ENCODE measurements at places on chromosomes 6 and 20. TPM values are rescaled to one million over a fixed set of nuclear protein-coding genes. Genes with fewer than 3 reads are reported as not detected.

DNA sequence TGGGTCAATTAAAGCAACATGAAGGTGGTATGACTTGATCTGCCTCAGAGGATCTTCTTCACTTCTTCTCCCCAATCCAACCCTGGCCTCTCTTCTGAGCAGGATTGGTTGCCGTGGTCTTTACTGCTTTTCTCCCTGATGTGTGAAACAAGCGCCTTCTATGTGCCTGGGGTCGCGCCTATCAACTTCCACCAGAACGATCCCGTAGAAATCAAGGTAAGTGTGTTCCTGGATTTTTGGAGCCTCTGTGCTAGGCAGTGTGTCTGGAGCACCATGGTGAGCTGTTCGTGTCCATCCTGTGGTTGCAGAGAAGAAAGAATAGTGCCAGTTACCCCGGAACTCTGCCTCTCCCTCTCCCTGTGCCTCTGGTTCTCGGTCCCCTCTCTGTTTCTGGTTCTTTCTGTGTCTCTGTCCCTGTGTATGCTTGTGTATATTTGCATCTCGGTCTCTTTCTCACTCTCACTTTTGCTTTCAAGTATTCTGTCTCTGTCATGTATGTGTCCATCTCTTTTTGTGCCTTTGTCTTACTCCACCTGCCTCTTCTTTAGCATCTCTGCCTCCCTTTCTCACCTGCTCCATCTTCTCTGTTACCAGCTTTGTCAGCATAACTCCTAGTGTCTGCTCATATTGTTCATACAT lies 23.5 kb downstream of the TM9SF4 start:
- no peaks in the 10 kb centered on the region for H3K4me1 ChIP-seq
- no peaks in the 10 kb centered on the region for H3K36me3 ChIP-seq
- H3K27ac ChIP-seq: no peak overlapping the region
- H3K4me3 ChIP-seq: no peak overlapping the region
- no peak for DNase-seq
- H3K27me3 ChIP-seq: no peaks in the 10 kb centered on the region

DNA sequence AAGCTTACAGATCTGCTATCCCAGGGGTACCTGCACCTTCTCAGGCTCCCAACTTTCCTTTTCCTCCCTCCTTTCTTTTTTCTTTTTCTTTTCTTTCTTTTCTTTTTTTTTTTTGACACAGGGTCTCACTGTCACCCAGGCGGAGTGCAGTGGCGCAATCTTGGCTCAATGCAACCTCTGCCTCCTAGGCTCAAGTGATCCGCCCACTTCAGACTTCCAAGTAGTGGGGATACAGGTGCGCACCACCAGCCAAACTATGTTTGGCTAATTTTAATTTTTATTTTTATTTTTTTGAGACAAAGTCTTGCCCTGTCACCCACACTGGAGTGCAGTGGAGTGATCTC lies 36.0 kb downstream of the PIM1 start:
- no peaks in the 10 kb centered on the region for H3K36me3 ChIP-seq
- no peaks in the 10 kb centered on the region for H3K27me3 ChIP-seq
- no peak overlapping the region for H3K27ac ChIP-seq
- H3K4me1 ChIP-seq: no peaks in the 10 kb centered on the region
- H3K4me3 ChIP-seq: no peak overlapping the region

GRCh38 chr6:117276778-117277316 lies 11.5 kb downstream of the VGLL2 start:
- H3K36me3 ChIP-seq: no peaks in the 10 kb centered on the region
- H3K27ac ChIP-seq: no peak overlapping the region
- H3K4me3 ChIP-seq: no peak overlapping the region
- DNase-seq: no peak
- no peaks in the 10 kb centered on the region for H3K4me1 ChIP-seq

DNA sequence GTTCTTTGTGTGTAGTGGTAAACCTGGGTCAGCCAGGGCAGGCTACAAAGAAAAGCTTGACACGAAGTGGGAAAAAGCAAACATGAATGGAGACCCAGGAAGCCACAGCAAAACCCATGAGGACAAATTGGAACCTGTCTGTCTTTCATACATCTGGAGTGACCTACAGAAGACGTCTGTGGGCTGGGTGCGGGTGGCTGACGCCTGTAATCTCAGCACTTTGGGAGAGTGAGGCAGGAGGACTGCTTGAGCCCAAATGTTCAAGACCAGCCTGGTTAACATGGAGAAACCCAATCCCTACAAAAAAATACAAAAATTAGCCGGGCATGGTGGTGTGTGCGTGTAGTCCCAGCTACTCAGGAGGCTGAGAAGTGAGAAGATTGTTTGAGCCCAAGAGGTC lies 114.8 kb downstream of the PRND start:
- H3K4me1 ChIP-seq: no peaks in the 10 kb centered on the region
- H3K4me3 ChIP-seq: no peak overlapping the region
- DNase-seq: no peak

DNA sequence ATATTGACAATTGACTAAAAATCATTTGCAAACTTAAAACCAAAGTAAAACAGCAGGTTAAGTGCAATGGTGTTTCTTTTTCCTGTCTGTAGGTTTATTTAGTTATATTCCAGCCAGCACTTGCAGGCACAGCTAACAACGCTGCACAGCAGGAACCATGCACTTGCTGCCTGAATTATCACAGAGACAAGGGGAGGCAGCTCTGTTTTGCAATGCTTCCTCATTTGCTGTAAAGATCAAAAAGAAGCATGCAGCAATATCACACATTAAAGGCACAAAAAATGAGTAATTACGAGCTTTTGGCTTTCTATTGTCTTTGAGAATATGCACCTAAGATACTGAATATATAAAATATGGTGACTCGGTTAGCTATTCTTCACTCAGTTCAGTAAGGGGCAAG lies 241.9 kb downstream of the EPHA7 start:
- H3K4me3 ChIP-seq: no peak overlapping the region
- no peaks in the 10 kb centered on the region for H3K36me3 ChIP-seq
- H3K4me1 ChIP-seq: no peaks in the 10 kb centered on the region
- H3K27ac ChIP-seq: no peak overlapping the region
- DNase-seq: no peak
- no peaks in the 10 kb centered on the region for H3K27me3 ChIP-seq

DNA sequence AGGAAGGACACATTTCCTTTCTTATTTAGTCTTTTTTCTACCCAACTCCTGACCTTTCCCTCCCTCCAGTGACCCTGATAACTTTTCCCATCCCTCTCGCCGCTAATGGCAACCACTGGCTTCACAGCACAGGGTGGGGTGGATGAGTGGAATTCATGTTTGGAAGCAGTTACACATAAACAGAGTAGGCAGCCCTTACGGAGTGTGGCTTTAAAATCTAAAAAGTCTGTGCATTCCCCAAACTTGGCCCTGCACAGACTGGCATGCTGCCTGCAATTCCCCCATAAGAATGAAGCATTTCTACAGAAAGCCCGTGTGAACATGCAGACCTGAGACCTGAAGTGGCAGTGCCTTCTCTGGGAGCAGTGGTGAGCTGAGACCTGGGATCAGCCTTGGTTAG lies 275.9 kb upstream of the PRND start:
- no peaks in the 10 kb centered on the region for H3K27me3 ChIP-seq
- H3K4me3 ChIP-seq: no peak overlapping the region
- no peaks in the 10 kb centered on the region for H3K4me1 ChIP-seq
- no peaks in the 10 kb centered on the region for H3K36me3 ChIP-seq
- H3K27ac ChIP-seq: no peak overlapping the region
- DNase-seq: no peak

DNA sequence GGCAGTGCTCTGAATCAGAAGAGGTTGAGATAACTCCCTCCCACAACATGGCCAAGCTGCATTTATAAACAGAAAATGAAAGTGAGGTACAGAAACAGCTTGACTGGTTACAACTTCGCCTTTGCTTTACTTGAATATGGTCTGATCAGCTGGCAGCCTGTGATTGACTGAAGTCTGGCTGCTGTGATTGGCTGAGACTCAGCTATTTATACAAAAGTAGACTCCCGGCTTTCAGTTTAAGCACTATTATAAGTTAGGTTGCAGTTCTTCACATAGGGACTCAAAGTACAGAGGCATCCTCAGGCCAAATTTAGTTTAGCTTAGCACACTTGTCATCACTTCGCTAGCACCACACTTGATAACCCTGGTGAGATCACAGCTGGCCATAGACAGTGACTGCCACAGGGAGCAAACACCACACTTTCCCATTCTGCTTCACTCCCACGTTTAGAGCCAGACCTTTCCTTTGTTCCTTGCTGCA lies 362.6 kb downstream of the EPM2A start:
- no peaks in the 10 kb centered on the region for H3K27me3 ChIP-seq
- no peaks in the 10 kb centered on the region for H3K36me3 ChIP-seq
- H3K4me1 ChIP-seq: no peaks in the 10 kb centered on the region
- no peak for DNase-seq

GRCh38 chr6:113385020-113385431 lies 472.1 kb upstream of the MARCKS start:
- H3K4me1 ChIP-seq: no peaks in the 10 kb centered on the region
- no peak overlapping the region for H3K4me3 ChIP-seq
- no peak for DNase-seq

- H3K27me3 ChIP-seq: no peaks in the 10 kb centered on the region
- H3K36me3 ChIP-seq: no peaks in the 10 kb centered on the region
- DNase-seq: no peak
- H3K4me3 ChIP-seq: no peak overlapping the region
Measured at GRCh38 chr6:162123797-162124196, 603.8 kb downstream of the PRKN start.

GRCh38 chr6:88368071-88368787 lies 202.1 kb upstream of the CNR1 start:
- H3K36me3 ChIP-seq: no peaks in the 10 kb centered on the region
- no peaks in the 10 kb centered on the region for H3K27me3 ChIP-seq
- H3K27ac ChIP-seq: no peak overlapping the region
- no peaks in the 10 kb centered on the region for H3K4me1 ChIP-seq

GRCh38 chr6:90118581-90118980 lies 178.1 kb downstream of the BACH2 start:
- no peaks in the 10 kb centered on the region for H3K4me1 ChIP-seq
- H3K27ac ChIP-seq: no peak overlapping the region
- no peak for DNase-seq

DNA sequence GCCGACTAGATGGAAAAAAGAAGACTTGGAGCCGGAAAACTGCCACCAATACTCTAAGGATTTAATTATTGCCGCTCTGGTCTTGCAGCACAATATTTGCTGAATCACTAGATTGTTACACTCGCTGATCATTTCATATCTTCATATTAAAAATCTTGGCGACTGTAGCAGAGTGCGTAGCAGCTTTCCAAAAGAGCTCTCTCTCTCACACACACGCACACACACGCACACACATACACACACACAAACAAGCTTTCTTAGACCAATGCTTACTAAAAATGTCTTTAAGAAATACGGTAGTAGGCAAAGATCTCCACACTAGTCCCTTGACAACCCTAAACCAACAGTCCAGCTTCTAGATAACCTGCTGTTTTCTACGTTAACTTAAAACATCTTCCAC lies 7.7 kb downstream of the GRIK2 start:
- no peak for DNase-seq
- H3K4me3 ChIP-seq: no peak overlapping the region
- no peaks in the 10 kb centered on the region for H3K27me3 ChIP-seq

DNA sequence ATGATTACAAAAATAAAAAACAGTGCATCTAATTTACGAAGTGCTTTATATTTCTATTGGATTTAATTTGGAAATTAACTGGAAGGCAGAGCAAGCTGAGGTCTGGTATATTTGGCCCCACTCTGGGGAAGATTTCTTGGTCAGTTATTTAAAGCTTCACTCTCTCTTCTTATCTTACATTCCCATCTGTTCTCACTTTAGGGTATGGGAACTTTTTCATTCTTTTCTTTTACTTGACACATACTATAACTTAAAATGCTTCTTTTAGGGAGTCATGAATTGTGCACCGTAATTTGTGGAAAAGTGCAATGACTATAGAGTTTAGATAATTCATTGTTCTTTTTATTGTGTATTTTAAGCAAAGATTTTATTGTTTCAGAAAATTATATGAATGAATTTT lies 170.4 kb downstream of the BCKDHB start:
- no peaks in the 10 kb centered on the region for H3K4me1 ChIP-seq
- H3K27ac ChIP-seq: no peak overlapping the region
- no peak overlapping the region for H3K4me3 ChIP-seq
- H3K36me3 ChIP-seq: no peaks in the 10 kb centered on the region
- no peaks in the 10 kb centered on the region for H3K27me3 ChIP-seq
- DNase-seq: no peak

GRCh38 chr6:153073841-153074240 lies 57.2 kb downstream of the RGS17 start:
- H3K27ac ChIP-seq: no peak overlapping the region
- no peaks in the 10 kb centered on the region for H3K36me3 ChIP-seq
- H3K27me3 ChIP-seq: no peaks in the 10 kb centered on the region
- no peak overlapping the region for H3K4me3 ChIP-seq

DNA sequence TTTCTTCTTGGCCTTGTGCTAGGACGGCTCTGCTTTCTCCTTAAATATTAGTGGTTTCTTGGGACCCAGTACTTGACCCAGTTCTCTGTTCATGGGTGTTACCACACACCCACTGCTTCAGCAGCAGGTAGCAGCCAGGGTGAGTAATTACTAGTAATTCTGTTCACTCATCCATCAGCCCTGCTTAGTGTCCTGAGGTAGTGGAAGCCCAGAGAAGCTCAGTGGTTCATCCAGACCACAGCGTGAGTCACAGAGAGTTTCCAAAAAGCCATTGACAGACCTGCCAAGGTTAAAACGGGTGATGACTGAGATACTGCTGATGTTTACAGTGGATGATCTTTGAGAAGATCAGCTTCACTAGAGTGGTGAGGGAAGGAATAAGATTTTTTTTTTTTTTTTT lies 51.7 kb upstream of the HINT3 start:
- no peak overlapping the region for H3K4me3 ChIP-seq
- H3K27me3 ChIP-seq: no peaks in the 10 kb centered on the region
- no peak for DNase-seq
- H3K36me3 ChIP-seq: no peaks in the 10 kb centered on the region

DNA sequence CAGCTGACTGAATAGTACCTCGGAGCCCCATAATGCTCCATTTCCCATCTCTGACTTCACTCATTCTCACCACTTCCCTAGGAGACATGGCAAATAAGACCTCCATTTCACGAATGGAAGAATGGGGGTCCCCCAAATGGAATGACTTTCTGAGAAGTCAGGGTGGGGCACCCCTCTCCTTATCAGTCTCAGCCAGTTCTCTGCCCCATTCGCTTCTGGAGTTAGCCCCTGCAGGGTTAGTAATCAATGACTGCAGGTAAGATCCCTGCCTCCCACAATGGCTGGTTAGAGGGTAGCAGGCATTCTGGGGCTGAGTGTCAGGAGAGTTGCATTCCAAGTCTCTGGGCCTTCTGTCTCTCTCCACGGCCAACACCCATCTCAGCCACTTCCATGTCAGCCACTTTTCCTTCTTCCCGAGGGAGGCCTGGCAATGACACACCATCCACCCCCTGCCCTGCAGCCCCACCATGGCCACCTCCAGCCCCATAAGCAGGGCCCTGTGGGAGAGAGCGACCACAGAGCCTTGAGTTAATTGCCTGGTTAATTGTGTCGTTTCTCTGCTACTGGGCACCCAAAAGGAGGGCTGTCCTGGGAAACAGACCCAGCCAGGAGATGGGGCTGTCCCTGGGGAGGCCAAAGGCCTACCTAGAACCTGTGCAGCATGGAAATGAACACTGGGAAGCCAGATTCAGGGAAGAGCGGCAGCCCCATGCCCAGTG lies 13.4 kb downstream of the CCDC167 start:
- H3K27ac ChIP-seq: no peak overlapping the region
- H3K4me1 ChIP-seq: no peaks in the 10 kb centered on the region
- DNase-seq: peak; percentile 15
- no peak overlapping the region for H3K4me3 ChIP-seq

The TTLL9 gene
- 0.14 TPM for total RNA-seq

The ATP6V1G2 gene
- total RNA-seq: 0.34 TPM

The RIMS1 gene
- total RNA-seq: 3.7 TPM

The LBP gene
- total RNA-seq: 0.16 TPM

The HEBP2 gene
- 31.9 TPM for total RNA-seq
